ENCODE measurements at places on chromosomes 5 and 9. TPM values are rescaled to one million over a fixed set of nuclear protein-coding genes. Genes with fewer than 3 reads are reported as not detected.
A peak's percentile ranks its signal among the peaks of the same experiment; 100 is the strongest.

GRCh38 chr9:128106940-128107467, 20.5 kb downstream of the PTGES2 start:
- peaks cover 36% of the 10 kb centered on the region for H3K36me3 ChIP-seq
- no peak for DNase-seq
- no peak overlapping the region for H3K27ac ChIP-seq
- peaks cover 9% of the 10 kb centered on the region for H3K4me1 ChIP-seq
- H3K4me3 ChIP-seq: no peak overlapping the region
- H3K27me3 ChIP-seq: no peaks in the 10 kb centered on the region

The SPINK6 gene
- total RNA-seq: not detected

The DIPK1B gene
- total RNA-seq: 8.2 TPM

The WNT8A gene
- not detected for total RNA-seq

The SLC6A3 gene
- total RNA-seq: not detected

DNA sequence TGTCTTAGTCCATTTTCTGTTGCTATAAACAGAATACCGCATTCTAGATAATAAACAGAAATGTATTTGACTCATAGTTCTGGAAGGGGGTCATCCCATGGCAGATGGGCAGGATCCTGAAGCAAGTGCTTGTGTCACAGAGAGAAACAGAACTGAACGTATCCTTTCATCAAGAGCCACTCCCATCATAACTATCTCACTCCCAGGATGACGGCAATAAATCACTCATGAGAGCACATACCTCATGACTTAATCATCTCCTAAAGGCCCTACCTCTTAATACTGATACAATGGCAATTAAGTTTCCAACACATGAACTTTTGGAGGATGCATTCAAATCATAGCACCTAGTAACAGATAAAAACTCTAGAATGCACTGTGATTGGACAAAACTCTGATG, 142.9 kb downstream of the CAMK4 start:
- no peaks in the 10 kb centered on the region for H3K4me1 ChIP-seq
- H3K4me3 ChIP-seq: no peak overlapping the region
- no peak for DNase-seq

The ADCY2 gene
- total RNA-seq: 0.36 TPM

DNA sequence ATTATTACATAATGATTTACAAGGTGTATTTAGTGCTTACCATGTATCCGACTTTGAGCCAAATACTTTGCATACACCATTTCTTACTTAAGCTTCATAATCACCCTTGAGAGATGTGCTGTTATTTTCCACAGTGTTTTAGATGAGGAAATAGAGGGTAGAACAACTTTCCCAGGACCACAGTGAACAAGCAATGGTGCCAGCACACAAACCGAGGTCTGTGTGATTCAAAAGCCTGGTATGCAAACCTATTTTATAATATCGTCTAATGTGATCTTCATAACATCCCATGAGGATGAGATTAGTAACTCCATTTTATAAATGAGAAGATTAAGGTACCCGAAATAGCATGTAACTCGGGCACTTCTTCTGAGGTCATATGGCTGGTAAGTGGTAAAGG, 294.7 kb downstream of the NSG2 start:
- H3K36me3 ChIP-seq: no peaks in the 10 kb centered on the region
- H3K4me3 ChIP-seq: no peak overlapping the region
- H3K27ac ChIP-seq: no peak overlapping the region
- DNase-seq: no peak

DNA sequence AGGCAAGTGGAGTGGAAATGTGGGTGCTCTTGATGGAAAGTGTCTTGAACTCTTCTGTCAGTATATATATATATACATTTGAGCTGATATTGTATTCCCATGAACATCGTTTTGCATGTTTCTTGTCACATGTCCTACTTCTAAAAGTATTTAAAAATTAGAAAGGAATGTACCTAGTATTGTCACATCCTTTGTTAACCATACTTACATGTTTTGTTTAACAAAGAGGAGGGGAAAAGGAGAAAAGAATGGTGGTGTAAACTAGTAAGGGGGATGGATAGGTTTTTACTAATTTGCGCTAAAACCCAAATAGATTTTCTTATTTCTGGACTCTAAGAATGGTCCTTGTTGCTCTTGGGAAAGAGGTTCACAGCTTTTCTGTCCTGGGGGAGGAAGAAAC, 181.7 kb downstream of the GOLPH3 start:
- H3K4me3 ChIP-seq: no peak overlapping the region
- H3K36me3 ChIP-seq: peaks cover 9% of the 10 kb centered on the region
- peaks cover 62% of the 10 kb centered on the region for H3K4me1 ChIP-seq
- DNase-seq: no peak
- H3K27me3 ChIP-seq: no peaks in the 10 kb centered on the region

- DNase-seq: no peak
- no peaks in the 10 kb centered on the region for H3K4me1 ChIP-seq
- H3K4me3 ChIP-seq: no peak overlapping the region
- no peaks in the 10 kb centered on the region for H3K27me3 ChIP-seq
- no peaks in the 10 kb centered on the region for H3K36me3 ChIP-seq
- no peak overlapping the region for H3K27ac ChIP-seq
These were observed 20.4 kb upstream of the UBAP1 start for GRCh38 chr9:34158362-34158869.

- no peaks in the 10 kb centered on the region for H3K27me3 ChIP-seq
- no peak overlapping the region for H3K4me3 ChIP-seq
- peak overlapping the region; percentile 69 for H3K27ac ChIP-seq
- H3K36me3 ChIP-seq: no peaks in the 10 kb centered on the region
These were observed 75.3 kb downstream of the ARHGAP26 start for GRCh38 chr5:142845402-142845921.

The TSSK1B gene
- 0.10 TPM for total RNA-seq

DNA sequence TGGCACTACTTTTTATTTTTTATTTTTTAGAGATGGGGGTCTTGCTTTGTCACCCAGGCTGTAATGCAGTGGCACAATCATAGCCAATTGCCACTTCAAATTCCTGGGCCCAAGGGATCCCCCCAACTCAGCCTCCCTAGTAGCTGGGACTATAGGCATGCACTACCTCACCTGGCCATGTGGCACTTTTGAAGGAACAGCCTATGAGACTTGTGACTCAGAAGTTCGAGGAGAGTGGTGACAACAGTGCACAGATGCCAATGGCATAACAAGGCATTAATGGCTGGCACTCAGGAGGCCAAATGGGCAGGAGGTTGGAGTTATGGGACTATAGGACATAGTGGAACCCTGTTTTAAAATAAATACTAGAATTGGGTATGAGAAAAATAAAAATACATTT, 33.7 kb downstream of the ANKRD31 start:
- H3K27me3 ChIP-seq: no peaks in the 10 kb centered on the region
- H3K36me3 ChIP-seq: no peaks in the 10 kb centered on the region

The RC3H2 gene
- total RNA-seq: 74.4 TPM
